Gastrocnemius medialis (tissue), 4 donors: ENCODE measurements at places on chromosomes 3 and 15. TPM values are rescaled to one million over a fixed set of nuclear protein-coding genes. Genes with fewer than 3 reads are reported as not detected.

DNA sequence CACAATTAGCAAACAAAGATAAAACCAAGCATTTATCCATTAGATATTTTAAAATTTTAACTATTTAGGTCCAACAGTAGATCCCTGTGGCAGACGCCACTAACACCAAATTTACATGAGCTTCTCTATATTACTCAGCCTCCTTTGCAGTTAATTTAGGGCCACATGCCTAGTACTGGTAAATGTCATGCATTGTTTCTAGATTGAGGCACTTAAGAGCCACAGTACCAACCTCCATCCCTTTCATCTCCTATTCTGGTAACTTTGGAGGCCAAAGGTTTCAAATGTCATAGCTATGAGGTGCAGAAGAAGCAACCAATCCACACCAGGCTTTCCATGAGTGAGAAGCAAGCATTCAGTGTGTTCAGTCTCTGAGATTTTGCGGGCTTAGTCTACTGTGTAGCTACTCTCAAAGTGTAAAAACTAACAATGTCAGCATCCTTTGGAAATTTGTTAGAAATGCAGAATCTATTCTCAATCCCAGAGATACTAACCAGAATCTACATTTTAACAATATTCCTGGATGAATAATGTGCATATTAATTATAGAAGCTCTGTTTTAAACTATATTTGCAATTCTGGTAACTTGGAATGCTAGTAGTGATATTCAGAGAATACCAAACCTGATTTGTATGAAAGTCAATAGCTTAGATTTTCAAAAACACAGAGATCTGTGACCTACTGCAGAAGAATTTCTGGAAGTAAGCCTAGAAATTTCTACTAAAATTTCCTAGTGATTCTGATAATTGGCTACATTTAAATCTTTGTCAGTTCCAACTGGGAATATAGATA lies 206.3 kb upstream of the CD96 start:
- DNase-seq: no peak

DNA sequence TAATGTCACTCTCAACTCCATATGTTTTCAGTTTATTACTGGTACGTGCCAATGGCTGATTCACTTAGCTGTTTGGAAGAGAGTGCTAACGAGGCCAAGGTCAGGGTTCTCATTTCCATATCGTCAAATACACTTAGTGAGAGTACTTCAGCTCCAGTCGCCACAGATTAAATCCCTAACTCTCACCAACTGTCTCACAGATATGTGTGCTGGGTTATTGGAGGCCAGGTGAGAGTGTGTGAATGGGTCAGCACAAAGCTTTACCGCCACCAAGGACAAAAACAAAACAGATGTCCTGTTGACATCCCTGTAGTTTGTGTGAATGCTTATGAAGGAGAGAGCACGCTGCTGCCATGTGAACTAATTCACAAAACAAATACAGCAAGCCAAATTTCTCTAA lies 133.5 kb upstream of the TBL1XR1 start:
- no peak for DNase-seq

DNA sequence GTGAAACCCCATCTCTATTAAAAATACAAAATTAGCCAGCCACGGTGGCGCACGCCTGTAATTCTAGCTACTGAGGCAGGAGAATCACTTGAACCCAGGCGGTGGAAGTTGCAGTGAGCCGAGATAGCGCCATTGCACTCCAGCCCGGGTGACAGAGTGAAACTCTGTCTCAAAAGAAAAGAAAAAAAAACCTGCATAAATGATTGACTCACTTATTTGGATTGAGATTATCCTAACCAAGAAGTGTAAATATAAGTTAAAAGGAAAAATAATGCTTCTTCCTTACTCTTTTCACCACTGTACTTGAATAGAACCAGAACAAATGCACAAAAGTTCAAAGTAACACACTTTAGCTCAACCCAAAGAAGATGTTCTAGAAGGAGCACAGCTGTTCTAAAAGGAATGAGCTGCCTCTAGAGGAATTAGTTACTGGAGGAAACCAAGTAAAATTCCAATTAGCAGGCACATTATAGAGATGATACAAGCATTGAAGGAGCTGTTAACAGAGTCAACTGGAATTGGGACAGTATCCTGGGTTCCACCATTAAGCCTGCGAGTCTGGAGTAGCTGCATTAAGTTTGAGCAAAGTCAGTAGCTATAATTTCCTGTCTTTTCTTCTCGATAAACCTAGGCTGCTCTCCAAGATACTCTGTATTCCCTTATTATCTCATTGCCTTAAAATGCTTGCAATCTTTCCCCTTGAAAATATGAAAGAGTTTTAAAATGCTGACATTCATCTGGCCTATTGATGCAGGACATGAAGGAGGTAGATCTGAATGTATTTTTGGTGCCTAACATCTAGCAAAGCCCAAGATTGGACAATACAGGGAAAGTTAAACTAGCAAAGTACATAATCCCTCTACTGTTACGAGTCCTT lies 9.5 kb downstream of the MTHFS start:
- DNase-seq: no peak

- no peak for DNase-seq
Observed at GRCh38 chr3:169389925-169390253, 273.6 kb downstream of the MECOM start.

Gene IGDCC3
- total RNA-seq: not detected

DNA sequence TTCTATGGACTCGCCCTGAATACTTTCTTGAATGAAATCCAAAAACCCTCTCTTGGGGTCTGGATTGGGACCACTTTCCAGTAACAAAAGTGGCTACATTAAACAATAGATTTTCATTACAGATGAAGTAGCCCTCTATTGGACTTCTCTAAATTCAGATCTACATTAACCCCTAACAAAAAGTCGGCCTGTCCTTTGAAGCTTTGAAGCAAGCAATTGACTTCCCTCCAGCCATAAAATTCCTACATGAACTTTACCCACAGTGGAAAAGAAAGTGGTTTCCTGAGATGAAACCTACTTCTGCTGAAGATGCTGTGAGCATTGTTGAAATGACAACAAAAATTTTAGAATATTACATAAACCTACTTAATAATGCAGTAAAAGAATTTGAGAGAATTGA lies 967.1 kb upstream of the ROBO1 start:
- no peak for DNase-seq

Gene MYRIP
- 0.66 TPM for total RNA-seq
